Activated T-helper 9 cell treated with anti-CD3 and anti-CD28 coated beads, Interleukin-2, amount 50 U/mL, for 16 hours (primary cell): ENCODE measurements at places on chromosomes 4 and X.

DNA sequence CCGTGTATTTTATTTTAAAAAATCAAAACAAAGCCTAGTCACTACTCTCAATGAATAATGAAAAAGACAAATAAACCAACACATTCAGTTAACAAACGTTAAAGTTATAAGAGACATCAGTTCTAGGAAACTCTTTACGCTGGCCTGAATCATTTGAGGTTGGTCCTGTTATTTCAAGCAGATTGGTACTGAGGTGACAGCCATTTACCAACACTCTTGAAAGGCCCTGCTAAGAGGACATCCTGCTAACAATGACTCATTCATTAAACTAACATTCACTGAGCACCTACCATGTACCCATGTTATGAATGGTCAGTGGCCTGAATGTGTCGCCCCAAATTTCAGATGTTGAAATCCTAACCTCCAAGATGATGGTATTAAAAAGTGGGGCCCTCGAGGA is 57.1 kb upstream of the ADGRG2 start:
- no peak for DNase-seq

GRCh38 chr4:108674356-108674977 is 24.1 kb downstream of the OSTC start:
- DNase-seq = no peak

DNA sequence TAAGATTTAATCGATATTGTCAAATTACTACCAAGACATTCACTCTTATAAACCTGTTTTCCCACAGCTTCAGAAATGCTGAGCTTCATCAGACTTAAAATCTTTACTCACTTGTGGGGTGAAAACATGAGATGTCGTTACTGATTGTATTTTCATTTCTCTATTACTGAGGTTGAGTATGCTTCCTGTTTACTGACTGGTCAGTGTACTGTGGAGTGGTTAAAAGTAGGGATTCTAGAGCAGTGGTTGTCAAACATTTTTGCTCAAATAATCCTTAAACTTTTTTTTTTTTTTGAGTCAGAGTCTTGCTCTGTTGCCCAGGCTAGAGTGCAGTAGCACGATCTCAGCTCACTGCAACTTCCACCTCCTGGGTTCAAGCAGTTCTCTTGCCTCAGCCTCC is 50.3 kb downstream of the NSUN7 start:
- DNase-seq = no peak

DNA sequence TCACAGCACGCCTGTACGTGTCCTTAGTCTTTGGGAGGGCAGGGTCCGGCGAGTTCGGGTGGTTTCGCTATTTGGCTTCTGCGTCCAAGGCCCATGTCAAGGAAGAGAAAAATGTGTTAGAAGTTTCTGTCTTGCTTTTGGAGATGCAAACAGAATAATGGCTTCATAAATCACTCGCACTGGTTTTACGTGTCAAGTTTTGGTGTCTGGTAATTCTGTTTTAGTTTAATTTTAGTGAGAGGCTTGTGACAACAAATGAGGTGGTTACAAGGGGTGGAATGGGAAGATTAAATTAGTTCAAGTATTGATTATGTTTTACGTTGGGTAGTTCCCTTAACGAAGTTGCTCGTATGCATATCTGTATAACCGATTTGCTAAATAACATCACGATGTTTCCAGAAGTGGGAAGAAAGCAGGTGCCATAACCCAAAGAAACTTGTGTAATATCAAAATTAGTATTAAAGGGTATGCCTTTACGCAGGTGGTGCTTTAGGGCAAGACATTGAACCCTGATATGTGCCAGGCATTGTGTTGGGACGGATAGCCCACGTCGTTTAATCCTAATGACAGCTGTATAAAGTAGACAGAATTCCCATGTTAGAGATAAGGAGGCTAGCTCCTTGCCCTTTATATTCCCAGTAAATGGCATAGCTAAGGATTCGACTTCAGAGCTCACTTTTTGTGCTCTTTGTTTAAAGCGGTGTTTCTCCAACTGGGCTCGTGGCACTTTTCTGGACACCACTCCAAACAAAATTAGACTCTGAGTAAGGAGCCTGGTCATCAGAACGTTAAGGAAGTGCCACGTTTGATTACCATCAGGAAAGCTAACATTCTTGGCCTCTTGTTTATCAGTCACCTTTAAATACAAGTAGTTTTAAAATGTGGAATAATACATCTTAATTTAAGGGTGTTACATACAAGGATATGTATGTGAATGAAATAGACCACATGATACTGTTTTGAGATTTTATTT is 843 bp downstream of the RPL34 start:
- no peak for DNase-seq

DNA sequence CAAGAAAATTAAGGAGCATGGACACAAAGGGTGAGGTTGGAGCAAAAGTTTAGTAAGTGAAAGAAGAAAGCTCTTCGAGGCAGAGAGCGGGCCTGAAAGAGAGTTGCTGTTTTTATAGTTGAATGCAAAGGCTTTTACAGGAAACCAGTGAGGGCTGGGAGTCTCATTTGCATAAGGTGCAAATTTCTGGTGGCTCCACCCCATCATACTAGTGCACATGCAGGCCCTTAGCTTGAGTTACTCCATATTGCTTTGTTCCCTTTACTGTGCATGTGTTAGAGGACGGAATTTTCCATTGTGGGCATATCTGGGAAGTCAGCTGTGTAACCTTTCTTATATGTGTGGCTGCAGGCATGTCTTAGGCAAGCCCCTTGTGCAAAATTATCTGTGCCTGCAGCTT is 48.0 kb downstream of the CPE start:
- DNase-seq = no peak

GRCh38 chrX:32533848-32534247 is 677.5 kb downstream of the DMD start:
- no peak for DNase-seq

DNA sequence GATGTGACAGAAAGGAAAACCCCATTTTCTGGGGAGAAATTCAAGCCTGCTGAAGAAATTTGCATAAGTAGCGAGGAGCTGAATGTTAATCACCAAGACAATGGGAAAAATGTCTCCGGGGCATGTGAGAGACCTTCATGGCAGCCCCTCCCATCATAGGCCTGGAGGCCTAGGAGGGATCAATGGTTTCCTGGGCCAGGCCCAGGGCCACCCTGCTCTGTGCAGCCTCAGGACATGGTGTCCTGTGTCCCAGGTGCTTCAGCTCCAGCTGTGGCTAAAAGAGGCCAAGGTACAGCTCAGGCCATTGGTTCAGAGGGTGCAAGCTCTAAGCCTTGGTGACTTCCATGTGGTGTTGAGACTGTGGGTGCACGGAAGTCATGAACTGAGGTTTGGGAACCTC is 31.2 kb downstream of the ETDB start:
- DNase-seq = no peak

DNA sequence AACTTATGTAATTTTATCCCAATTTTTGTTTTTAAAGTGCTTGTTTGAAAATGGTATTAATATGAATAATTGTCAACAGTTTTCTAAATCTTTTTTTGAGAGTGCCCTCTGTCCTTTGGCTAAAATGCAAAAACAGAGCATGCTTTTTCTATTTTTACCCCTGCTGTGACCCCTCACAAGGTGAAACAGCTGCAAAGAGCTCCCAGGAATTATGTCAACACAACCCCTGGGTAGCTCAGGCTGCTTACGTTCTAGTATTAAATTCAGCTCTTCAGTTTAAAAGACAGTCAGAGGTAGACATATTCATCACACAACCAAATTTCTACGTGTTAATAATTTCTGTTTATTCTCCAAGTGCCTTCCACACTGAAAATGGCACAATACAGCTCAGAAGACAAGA is 367.5 kb downstream of the PRDM5 start:
- DNase-seq = no peak

DNA sequence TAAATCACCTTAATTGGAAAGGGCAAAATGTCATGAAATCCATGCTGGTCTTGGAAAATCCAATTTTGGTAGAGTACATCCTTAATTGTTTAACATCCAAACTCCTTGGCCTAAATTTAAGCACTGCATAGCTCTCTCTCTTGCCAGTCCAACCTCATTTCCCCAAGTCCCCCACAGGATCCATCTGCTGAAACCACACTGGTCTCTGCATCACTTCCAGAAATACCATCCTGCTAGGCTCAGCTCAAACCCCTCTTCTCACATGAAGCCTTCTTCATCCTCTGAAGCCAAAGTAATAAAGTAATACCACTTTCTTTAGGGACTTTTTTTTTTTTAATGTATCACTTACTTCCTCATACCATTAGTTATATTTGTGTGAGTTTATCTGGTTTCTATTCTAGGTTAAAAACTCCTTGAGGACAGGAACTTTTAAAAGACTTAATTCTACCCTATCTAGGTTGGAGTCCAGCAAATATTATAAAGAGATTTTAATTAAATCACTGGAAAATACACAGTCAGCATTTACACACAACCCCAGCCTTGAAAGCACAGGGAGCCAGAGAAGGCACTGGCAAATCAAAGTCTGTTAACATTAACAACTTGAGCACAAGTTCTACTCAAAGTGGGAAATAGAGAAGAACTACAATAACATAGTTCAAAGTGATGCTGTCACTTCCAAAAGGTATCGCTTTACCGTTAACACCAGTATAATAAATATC is 16.7 kb upstream of the KLF3 start:
- no peak for DNase-seq

- peak; percentile 43 for DNase-seq
Measured at GRCh38 chr4:118836301-118837120, 585 bp upstream of the SEC24D start.

- DNase-seq = no peak
Measured at GRCh38 chr4:43776371-43776770, 672.2 kb downstream of the KCTD8 start.

- no peak for DNase-seq
Measured at GRCh38 chrX:46547857-46548256, 2.6 kb upstream of the ZNF674 start.

- no peak for DNase-seq
Measured at GRCh38 chr4:40335525-40335894, 377 bp downstream of the CHRNA9 start.

GRCh38 chr4:33171873-33172525 is 2451.8 kb downstream of the PCDH7 start:
- DNase-seq = no peak

DNA sequence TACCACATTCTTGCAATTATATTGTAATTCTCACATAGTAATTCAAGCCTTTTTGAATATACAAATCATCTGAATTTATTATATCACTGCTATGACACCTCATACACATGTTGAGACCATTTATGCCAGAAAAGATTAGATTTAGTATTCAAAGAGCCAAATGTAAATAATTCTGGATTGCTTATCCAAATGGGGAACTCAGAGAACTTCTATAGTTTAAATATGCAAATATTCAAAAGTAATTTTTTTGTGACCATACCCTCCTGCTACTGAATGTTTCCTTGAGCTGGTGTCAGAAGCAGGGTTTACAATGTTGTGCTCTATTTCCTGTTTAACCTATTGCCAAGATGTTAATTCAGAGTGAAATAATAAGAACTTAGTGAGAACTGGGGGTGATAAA is 372.2 kb downstream of the TRIML1 start:
- no peak for DNase-seq

DNA sequence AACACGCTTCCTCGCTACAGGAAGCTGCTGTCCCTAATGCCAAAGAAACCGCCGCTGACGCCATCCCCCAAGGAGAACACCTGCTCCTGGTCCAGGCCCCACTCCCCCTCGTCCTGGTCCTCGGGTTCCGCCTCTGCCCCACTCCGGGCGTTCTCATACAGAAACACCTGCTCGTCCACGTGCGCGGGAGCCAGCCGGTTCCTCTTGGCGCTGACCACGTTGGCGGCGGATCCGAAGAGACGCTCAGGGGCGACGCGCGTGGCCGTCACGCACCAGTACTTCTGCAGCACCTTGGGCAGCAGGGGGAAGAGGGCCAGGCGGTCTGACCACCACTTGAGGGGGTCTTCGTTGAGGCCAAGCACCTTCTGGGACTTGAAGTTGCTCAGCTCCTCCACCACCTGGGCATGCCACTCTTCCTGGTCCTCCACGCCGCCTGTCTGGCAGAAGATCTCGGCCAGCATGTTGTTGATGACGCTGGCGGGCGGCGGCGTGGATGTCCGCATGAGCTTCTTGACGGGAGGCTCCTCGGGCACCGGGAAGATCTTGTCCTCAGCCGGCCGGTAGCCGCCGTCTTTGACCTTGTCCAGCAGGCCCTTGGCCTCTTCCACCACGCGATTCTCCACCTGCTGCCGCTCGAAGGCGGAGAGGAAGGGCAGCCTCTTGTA is 12.0 kb downstream of the DHRSX start:
- DNase-seq = no peak

GRCh38 chr4:70556856-70557255 is 35.2 kb upstream of the AMBN start:
- DNase-seq = no peak

- no peak for DNase-seq
Measured at GRCh38 chr4:173242466-173243250, 74.0 kb downstream of the GALNT7 start.

- DNase-seq = no peak
Measured at GRCh38 chr4:21002286-21002685, 302.0 kb downstream of the PACRGL start.

DNA sequence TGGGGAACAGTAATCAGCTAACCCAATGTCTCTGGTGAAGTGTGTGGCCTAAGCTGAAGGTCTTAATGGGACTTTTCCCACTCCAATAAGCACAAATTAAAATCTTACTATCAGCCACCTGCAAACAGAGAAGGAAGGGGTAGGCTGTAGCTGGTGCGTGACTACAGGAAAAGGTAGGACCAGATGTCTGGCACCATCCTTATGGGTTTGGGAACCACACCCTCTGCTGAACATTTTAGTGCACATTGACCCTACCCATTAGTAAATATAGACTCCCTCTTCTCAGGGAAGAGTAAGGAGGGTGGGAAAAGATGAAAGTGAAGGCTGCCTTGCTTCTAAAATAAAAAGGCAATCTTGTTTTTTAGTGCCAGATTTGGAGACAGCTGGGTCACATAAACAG is 602.8 kb downstream of the FAT4 start:
- DNase-seq = no peak

GRCh38 chr4:154781126-154781982 is at the start of gene RBM46:
RBM46 (plus strand) TSS chr4:154781272; CDS start chr4:154796753, 15,481 bp downstream.
- DNase-seq = no peak

DNA sequence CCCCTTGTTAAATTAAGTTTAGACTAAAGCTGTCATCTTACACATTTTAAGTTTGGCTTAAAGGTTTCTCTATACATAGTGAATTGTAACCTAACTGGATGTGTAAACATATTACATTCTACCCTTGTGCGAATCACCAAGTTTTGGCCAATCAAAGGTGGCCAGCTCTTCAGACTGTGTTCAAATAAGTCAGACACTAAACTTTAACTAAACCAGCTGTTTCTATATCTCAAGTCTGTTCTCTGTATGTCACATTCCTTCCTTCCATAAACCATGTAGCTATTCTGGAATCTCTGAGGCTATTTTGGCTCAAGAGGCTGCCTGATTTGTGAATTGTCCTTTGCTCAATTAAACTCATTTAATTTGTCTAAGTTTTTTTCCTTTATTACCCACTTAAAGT is 6.7 kb downstream of the SULT1B1 start:
- no peak for DNase-seq

DNA sequence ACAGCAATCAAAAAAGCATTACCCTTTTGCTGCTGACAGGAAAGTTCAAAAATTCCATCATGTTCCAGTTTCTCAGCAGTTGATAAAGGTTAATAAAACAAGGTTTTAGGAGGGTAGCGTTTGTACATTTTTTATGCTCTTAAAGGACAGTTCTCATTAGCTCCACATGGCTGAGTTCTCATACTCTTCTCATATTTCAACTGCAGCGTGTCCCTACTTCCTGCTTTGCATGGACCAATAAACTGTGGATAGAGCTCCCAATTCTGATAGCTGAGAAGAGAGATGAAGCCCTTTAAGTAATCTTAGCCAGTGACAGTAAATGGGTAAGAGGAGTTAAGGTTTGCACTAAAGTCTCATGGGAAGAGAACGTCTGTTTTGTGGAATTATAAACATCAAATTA is 53.5 kb downstream of the SPANXA2 start:
- no peak for DNase-seq

- DNase-seq = no peak
Measured at GRCh38 chr4:101355246-101355645, 7.9 kb upstream of the PPP3CA start.
